Keratinocyte (primary cell): ENCODE measurements at places on chromosomes 6 and 20.
A peak's percentile ranks its signal among the peaks of the same experiment; 100 is the strongest.

GRCh38 chr6:44004136-44004535 is 123.1 kb downstream of the MRPL14 start:
- peaks cover 10% of the 10 kb centered on the region for H3K4me1 ChIP-seq
- H3K27me3 ChIP-seq = peaks cover 21% of the 10 kb centered on the region

- peaks cover 4% of the 10 kb centered on the region for H3K4me1 ChIP-seq
- H3K27ac ChIP-seq = no peak overlapping the region
- H3K4me3 ChIP-seq = no peak overlapping the region
- H3K27me3 ChIP-seq = no peaks in the 10 kb centered on the region
- no peak for DNase-seq
Observed at GRCh38 chr20:7967199-7967844, 27.1 kb upstream of the HAO1 start.

DNA sequence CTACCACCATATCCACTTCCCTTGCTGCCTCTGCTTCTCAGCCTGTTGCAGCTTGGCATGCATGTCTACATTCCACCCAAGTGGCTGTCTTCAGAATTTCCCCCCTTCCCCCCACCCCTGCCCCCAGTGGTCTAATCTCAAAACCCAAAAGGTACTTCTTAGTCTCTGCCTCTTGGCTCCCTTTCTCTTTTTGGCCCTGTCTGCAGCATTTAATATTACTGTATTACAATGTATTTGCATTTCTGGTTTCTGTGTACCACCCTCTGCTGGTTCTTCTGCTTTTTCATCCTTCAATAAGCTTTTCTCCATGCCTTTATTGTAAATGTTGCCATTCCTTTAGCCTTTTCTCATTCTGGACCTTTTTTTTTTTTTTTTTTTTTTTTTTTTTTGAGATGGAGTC is 43.0 kb downstream of the RPRD1B start:
- H3K4me3 ChIP-seq = no peak overlapping the region
- no peaks in the 10 kb centered on the region for H3K4me1 ChIP-seq
- no peak overlapping the region for H3K27ac ChIP-seq
- DNase-seq = no peak
- peaks cover 8% of the 10 kb centered on the region for H3K36me3 ChIP-seq

GRCh38 chr20:53752971-53753879 is 159.6 kb upstream of the ZNF217 start:
- H3K36me3 ChIP-seq = no peaks in the 10 kb centered on the region
- H3K27me3 ChIP-seq = no peaks in the 10 kb centered on the region
- H3K4me1 ChIP-seq = peaks cover 64% of the 10 kb centered on the region
- peak overlapping the region; percentile 16 for H3K4me3 ChIP-seq

GRCh38 chr6:93679836-93680235 is 260.5 kb upstream of the EPHA7 start:
- H3K27me3 ChIP-seq = no peaks in the 10 kb centered on the region
- no peak overlapping the region for H3K4me3 ChIP-seq
- H3K27ac ChIP-seq = no peak overlapping the region
- H3K36me3 ChIP-seq = no peaks in the 10 kb centered on the region

GRCh38 chr6:140670021-140670420 is 1295.6 kb upstream of the CITED2 start:
- no peak overlapping the region for H3K4me3 ChIP-seq
- H3K27me3 ChIP-seq = no peaks in the 10 kb centered on the region
- no peaks in the 10 kb centered on the region for H3K4me1 ChIP-seq
- DNase-seq = no peak
- no peak overlapping the region for H3K27ac ChIP-seq

GRCh38 chr6:153553627-153554026 is 422.5 kb upstream of the RGS17 start:
- H3K27ac ChIP-seq = no peak overlapping the region
- no peak for DNase-seq
- H3K4me3 ChIP-seq = no peak overlapping the region
- H3K4me1 ChIP-seq = no peaks in the 10 kb centered on the region
- no peaks in the 10 kb centered on the region for H3K36me3 ChIP-seq
